ENCODE measurements at places on chromosomes 2 and 18.

- no peak for DNase-seq
Observed at GRCh38 chr18:7059276-7059675, 58.3 kb downstream of the LAMA1 start.

GRCh38 chr2:39512434-39512935 is 75.4 kb upstream of the MAP4K3 start:
- DNase-seq: no peak

DNA sequence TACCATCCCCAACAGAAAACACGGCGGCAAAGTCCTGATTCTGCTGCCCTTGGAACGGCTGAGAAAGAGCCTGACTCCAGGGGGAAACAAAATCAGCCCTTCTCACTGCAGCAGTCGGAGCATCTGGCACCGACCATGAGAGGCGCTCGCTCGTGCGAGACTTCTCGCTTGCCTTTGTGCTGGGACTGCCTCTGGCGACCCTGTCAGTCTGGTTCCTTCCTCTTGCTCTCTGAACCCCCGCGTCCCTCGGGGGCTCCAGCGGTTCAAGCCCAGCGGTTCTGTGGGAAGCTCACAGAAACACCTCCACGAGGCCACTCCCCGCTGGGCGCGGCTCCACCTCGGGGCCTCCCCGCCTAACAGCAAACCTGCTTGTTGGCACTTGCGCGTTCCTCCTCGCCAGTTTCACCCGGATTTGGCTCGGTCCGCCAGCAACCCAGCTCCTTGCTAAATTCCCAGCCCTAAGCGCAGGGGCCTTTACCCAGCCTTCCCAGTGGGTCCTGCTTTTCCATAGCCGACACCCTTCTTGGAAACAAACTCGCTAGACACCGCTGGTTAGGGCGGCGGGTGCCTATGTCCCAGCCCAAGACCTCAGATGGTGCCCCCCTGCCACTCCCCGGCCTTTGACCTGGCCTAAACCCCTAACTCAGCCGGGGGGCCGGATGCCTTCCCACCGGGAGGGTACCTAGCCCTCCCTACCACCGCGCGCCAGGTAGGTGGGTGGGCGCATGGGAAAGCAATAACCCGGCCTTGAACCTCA is 2.2 kb downstream of the RND3 start:
- DNase-seq: no peak

DNA sequence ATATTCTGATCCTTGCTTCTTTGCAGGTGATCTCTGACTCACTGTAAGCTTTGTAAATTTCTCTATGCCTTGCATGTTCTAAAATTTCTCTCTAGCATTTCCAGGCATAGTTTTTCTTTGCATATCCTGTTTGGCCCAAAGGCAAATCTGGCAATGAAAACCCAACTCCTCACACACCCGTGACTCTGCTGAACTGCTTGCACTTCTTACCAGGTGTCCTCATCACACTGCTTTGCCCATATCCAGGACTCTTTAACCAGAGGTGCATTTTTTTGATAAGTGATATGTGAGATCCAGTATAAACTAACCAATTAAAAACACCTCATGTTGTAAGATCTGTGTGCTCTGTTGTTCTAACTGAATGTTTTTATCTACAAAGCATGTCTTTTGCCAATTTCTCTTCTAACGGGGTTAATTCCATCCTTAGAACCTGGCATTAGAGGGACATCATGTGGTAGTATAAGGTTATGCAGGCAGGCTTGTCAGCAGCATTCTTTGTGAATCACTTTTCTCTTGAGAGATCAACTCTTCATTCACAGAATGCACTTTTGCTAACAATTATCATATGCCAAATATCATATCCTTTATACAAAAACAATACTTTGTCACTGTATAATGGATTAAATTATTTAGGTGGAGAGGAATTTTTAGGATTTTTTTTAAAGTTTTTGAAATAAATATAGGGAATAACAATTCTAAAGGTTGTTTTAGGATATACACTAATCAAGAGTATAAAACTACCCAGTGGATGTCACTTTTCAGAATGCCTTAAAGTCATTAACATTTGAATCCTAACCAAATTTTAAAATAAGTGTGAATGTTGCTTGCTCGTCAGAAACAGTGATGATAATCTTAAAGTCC is 20.8 kb upstream of the TMX3 start:
- DNase-seq: no peak

DNA sequence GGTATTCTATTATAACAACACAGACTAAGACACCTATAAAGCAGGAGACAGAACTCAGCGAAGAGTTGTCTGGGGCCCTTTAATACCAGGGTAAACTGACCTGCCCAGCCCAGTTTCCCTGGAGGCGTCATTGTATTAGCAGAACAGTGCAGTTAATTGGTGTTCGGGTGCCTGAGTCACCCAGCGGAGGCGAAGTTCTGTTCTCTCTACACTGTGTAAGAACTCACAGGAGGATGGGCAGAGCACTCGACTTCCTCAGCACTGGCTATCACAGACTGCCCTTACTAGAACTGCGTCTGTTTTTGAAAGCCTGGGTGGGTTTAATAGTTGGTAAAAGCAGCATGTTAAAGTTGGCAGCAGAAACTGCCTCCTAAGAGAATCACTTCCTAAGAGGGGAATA is 106.5 kb upstream of the ATP8B1 start:
- no peak for DNase-seq

DNA sequence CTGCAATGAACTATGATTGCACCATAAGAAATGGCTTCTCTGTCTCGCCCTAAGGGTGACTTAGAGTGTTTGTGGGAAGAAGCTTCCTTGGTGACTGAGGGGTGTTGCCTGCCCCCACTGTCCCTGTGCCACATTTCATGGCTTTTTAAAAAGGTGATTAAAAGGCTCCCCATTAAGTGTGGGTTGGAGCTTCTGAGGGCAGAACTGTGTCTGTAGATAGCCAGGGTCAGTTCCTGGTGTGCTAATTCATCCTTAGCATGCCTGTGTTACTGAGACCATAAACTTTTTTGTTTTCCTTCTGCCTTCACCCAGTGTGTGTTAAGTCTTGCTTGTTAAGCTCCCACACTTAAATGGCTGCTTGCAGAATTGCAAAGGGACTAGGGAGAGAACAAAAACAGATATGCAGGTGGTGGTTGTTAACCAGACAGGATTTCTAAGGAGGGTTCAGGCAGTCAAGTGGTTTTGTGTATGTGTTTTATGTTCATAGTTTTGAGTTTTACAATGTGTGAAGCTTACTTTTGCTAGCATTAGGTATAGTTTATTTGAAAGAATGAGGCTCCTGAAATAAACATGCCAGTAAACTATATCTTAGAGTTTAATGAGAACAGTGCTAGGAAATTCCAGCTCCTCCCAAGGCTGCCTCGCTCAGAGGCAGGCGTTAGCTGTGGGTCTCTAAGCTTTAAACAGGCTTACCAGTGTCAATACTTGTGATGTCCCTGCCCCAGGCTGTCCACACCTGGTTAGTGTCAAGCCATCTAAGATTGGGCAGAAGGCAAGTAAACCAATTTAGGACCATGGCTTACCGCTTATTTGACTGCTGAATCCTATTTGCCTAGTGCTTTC is 14.5 kb downstream of the CERS6 start:
- no peak for DNase-seq

- no peak for DNase-seq
Observed at GRCh38 chr18:59048048-59048363, 91.7 kb upstream of the SEC11C start.

- DNase-seq: no peak
Observed at GRCh38 chr2:149329489-149330126, 779 bp upstream of the LYPD6 start.

DNA sequence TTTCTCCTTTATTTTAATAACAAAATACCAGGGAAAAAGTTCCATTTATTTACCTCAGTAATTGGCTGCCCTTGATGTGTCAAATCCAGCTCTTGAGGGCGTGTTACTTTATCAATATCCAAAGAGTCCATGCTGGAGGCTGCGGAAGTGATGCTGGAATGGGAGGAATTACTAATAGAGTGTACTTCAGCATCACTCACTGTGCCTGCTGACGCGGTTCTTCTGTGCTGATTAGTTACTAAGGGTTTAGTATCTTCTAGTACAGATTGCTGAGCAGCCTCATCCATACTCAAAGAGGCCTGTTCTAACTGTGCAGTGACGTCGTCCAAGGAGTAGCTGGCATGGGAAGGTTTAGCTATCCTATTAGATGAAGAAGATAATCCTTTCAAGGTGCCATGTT is 45.6 kb downstream of the RAPH1 start:
- DNase-seq: no peak

DNA sequence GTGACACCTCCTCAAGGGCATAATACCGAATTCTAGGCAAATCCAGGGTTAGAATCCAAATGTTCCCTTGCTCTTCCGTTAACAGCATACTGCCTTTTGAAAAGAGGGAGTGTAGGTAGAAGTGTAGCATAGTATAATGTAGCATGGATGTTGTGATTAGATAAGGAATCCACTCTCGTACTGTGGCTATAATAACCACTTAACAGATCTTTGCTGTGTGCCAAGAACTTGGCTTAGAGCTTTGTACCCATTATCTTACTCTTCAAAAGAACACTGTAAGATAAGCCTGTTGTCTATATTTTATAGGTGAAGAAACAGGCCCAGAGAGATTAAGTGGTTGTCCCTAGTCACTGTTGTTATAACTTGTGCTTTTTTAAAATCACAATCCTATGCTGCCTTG is 24.2 kb downstream of the WDR75 start:
- DNase-seq: no peak

DNA sequence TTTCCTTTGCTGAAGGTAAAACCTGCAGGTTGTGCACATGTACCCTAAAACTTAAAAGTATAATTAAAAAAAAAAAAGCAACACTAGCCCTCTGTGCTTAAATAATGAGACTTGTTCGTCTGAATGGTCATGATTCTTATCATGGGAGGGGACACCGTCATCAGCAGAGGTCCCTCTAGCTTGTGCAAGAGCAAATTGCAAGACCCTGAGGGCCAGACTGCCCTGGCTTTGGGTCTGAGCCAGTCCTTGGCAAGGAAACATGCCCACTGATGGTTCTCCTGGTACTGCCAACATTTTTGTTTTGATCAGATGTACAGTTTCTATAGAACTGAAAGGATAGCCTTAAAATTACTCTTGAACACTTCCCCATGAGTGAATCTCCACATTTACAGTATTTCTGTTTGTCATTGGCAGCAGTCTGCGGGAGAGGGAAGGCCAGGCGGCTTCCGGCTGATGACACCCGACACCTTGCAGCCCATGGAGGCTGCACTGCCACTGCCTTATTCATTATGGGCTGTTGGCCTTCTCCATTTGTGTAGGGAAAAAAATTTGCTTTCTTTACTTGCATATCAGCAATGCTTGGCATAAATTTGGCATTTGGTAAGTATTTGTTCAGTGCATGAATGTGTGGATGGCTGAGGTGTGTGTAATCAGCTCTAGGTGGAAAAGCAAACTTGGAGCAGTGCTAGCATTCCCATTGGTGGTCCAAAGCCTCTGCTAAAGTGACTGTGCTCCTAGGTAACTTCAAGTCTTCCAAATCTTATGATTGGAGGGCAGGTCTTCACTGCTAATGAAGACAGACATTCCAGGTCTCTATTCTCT is 161.6 kb upstream of the ALKAL2 start:
- no peak for DNase-seq

DNA sequence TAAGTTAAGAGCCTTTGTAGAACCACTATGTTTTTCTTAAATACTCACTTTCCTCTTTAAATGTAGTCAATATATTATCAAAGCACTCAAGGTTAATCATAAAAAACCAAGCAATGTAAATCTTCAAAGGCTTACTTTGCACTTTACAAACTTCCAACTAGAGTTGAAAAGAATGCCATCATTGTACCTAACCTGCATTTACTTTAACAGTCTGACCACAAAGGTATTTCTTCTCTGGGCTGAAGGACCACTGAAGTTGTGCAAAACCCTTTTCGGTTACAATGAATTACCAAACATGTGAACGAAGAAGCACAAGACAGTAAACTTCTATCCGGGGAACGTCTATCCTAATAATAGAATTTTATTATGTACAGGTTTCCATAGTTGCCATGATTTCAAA is 3.0 kb downstream of the HNRNPLL start:
- DNase-seq: no peak

GRCh38 chr2:64626963-64627760 is 26.6 kb downstream of the SERTAD2 start:
- peak; percentile 78 for DNase-seq

GRCh38 chr18:78993014-78993926 is 13.7 kb downstream of the SALL3 start:
- DNase-seq: no peak
